Left lung (tissue), 14 donors: ENCODE measurements at places on chromosomes 1 and 21. TPM values are rescaled to one million over a fixed set of nuclear protein-coding genes. Genes with fewer than 3 reads are reported as not detected.

SPRR3 gene
- not detected for total RNA-seq

- H3K27ac ChIP-seq, result no peak overlapping the region
- peaks cover 31% of the 10 kb centered on the region for H3K4me1 ChIP-seq
- H3K4me3 ChIP-seq, result no peak overlapping the region
- DNase-seq, result no peak
Observed at GRCh38 chr1:67754526-67754920, 69.5 kb downstream of the GADD45A start.

CFAP74 gene
- total RNA-seq, result 0.23 TPM

DNA sequence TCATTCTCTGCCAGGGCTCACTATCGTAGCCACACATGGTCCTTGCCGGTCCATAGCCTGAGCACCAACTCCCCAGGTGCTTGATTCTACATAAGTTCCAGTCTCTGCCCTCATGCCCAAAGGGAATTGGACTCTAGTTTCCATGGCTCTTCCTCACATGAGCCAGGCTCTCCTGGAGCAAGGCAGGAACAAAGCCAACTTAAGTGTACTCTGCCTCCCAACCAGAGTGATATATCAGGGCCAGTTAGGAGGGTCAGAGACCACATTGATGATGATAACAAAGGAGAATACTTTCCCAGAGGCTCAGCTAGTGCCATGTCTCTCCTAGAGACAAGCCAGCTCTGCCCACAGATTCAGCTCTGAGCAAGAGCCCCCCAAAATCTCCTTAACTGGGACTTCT, 70.9 kb downstream of the ERI3 start:
- DNase-seq, result no peak
- H3K36me3 ChIP-seq, result no peaks in the 10 kb centered on the region
- H3K27me3 ChIP-seq, result no peaks in the 10 kb centered on the region
- no peak overlapping the region for H3K4me3 ChIP-seq

DNA sequence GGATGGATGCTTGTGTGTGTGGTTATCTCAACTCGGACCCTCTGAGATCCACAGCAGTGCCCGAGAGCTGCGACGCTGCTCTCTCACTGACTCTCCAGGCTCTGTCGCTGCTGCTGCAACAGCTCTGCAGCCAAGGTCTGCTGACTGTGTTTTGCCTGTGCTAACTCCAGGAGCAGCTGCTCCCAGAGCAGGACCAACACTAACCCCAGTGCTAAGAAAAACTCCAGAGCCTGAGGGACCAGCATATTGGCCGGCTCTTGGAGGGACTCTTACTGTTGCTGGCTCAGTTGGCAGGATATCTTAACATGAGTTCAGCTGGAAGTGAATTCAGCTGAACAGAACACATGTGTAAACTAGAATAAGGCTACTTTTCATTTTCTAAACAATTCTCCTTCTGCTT, 4.4 kb downstream of the LCE2C start:
- DNase-seq, result no peak
- H3K36me3 ChIP-seq, result no peaks in the 10 kb centered on the region
- no peak overlapping the region for H3K4me3 ChIP-seq
- H3K27me3 ChIP-seq, result no peaks in the 10 kb centered on the region
- no peak overlapping the region for H3K27ac ChIP-seq
- no peaks in the 10 kb centered on the region for H3K4me1 ChIP-seq

DNA sequence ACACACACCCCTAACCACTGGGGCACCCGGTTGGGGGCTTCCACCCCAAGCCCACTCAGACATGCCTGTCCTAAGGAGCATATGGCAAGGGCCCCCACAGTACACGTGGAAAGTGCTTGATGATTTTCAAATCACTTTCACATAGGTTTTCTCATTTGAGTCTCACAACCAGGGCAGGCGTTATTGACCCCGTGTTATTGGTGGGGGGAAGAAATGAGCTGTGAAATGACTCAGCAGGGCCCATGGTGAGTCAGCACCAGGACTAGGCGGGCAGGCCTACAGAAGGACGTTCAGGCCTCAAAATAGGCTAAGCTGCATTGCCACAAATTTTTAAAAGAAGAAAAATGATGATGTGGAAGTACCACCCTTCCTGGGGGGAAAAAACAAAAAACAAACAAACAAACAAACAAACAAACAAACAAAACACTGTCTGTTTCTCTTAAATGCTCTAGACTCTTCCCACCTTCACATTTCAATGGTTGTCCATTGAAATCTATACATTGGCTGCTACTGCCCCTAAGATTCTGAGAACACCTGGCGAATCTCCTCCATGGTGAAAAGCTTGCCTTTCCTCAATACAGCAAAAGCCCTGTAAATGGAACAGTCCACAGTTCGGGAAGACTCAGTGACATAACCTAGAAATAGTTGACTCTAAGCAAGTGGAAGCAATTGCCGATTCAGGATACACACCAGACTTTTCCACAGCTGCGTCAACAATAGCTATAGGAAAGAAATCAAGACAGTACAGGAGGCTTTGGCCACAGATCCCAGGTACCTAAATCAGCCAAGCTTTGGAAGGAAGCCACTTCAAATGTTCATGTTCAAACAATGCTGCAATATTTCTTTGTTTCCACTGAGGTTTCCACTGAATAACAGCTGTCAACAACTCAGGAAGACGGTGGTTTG, 234.7 kb downstream of the TOMM20 start:
- H3K4me1 ChIP-seq, result peaks cover 7% of the 10 kb centered on the region
- no peaks in the 10 kb centered on the region for H3K36me3 ChIP-seq

- H3K4me3 ChIP-seq, result no peak overlapping the region
- H3K27ac ChIP-seq, result no peak overlapping the region
- H3K27me3 ChIP-seq, result peaks cover 9% of the 10 kb centered on the region
- no peaks in the 10 kb centered on the region for H3K36me3 ChIP-seq
- H3K4me1 ChIP-seq, result peaks cover 4% of the 10 kb centered on the region
- DNase-seq, result peak; percentile 62
Observed at GRCh38 chr1:211323156-211324063, 3.2 kb upstream of the TRAF5 start.

DNA sequence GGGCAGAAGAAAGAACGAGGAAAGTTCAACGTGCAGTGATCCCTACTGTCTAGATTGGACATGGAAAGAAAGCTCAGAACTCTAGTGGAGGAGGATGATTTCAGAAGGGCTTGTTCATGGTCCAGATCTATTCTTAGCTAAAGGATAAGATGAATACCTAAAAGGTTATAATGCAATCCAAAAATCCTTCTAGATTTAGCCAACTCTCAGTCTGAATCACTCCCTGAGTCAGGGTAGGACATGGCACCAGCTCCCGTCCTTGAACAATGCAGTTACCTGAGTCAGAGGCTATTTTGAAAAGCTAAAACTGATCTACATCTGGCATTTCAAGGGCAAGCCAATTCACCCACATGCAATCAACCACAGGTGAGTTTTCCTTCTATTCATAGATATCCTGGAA, 38.8 kb upstream of the HIVEP3 start:
- H3K4me3 ChIP-seq, result no peak overlapping the region
- H3K27me3 ChIP-seq, result no peaks in the 10 kb centered on the region
- no peak overlapping the region for H3K27ac ChIP-seq
- no peaks in the 10 kb centered on the region for H3K4me1 ChIP-seq

SPRR2F gene
- total RNA-seq, result not detected

- no peaks in the 10 kb centered on the region for H3K36me3 ChIP-seq
- no peak overlapping the region for H3K27ac ChIP-seq
- peak; percentile 52 for DNase-seq
- no peaks in the 10 kb centered on the region for H3K4me1 ChIP-seq
Observed at GRCh38 chr1:155871390-155871789, 12.0 kb downstream of the SYT11 start.

GRCh38 chr1:3577711-3578432, 33.4 kb downstream of the MEGF6 start:
- no peaks in the 10 kb centered on the region for H3K4me1 ChIP-seq
- no peak overlapping the region for H3K27ac ChIP-seq
- H3K4me3 ChIP-seq, result no peak overlapping the region
- no peaks in the 10 kb centered on the region for H3K27me3 ChIP-seq

DNA sequence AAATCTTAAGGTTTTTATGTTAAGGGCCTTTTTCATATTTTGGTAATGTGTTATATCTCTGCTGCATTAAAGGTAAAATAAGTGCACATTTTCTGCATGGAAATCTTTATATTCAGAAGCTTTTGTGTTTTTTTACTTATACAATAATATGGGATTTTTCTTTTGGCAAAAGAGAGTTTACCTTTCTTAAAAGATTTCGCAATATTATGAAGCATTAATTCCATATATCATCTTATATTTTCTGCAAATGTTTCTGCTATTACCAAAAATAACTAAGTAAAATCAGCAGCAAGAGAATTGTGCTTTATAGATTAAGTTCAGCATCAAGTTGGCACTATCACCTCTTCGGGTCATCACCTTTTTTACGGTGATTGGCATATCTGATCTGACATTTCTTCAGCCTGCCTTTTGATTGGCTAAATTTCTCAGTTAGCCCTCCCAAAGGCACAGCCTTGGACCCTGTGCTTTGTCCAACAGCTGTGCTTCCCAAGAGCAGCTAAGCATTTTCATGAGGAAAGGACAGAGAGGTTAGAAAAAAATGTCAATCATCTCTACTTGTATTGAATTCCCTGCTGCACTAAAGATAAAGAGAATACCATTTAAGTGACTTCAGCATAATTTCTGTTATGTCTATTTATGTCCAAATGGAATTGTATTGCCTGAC, 767.1 kb upstream of the PRMT6 start:
- H3K4me3 ChIP-seq, result no peak overlapping the region
- no peaks in the 10 kb centered on the region for H3K27me3 ChIP-seq
- no peak for DNase-seq

DNA sequence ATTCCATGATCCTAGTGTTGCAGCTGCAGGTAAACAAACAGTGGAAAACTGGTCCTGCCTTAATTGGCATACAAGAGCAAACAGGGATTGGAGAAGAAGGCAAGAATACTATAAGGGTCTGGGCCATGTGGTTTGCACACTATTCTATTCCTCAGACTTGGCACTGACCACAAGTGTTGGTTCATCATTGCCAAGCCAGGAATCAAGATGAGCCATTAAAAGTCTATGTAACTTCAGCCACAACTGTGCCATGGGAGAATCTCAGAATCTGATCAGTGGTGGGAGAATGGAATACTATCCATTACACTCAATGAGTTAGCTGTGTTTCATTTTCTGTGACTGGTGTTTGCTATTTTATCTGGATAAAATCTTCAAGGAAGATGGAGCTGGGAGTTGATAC, 26.2 kb upstream of the FCER1A start:
- no peak for DNase-seq
- no peak overlapping the region for H3K4me3 ChIP-seq
- H3K36me3 ChIP-seq, result no peaks in the 10 kb centered on the region
- no peak overlapping the region for H3K27ac ChIP-seq

DNA sequence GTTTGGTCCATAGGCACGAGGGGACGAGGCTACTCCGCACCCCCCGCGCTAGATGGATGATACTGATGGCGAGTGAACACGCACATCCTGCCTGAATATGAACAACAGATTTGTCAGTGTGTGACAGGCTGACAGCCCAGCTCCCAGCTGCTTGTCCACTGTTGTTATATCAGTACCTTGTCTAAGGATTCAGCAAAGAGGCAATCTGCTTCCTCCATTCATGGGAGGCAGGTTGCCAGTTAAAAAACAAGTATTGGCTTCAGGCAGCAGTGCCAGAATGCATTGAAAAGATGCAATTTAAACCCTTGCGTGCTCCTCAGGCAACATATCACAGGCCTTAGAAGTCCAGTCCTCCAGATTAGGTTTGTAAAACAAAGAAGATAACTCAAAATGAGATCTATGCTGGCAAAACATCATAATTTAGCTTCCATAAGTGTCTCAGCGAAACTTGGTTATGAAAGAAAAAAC, 223.3 kb downstream of the GPATCH2 start:
- no peak overlapping the region for H3K4me3 ChIP-seq
- H3K36me3 ChIP-seq, result no peaks in the 10 kb centered on the region

RBM11 gene
- total RNA-seq, result 2.0 TPM

PCSK9 gene
- 55.0 TPM for total RNA-seq

TRIM67 gene
- 0.06 TPM for total RNA-seq

GREM2 gene
- total RNA-seq, result 0.99 TPM

- H3K4me1 ChIP-seq, result no peaks in the 10 kb centered on the region
- DNase-seq, result no peak
- peak overlapping the region; percentile 10 for H3K4me3 ChIP-seq
- H3K27me3 ChIP-seq, result peaks cover 35% of the 10 kb centered on the region
- H3K27ac ChIP-seq, result no peak overlapping the region
Observed at GRCh38 chr1:203076031-203076511, 9.7 kb downstream of the MYOG start.

DNA sequence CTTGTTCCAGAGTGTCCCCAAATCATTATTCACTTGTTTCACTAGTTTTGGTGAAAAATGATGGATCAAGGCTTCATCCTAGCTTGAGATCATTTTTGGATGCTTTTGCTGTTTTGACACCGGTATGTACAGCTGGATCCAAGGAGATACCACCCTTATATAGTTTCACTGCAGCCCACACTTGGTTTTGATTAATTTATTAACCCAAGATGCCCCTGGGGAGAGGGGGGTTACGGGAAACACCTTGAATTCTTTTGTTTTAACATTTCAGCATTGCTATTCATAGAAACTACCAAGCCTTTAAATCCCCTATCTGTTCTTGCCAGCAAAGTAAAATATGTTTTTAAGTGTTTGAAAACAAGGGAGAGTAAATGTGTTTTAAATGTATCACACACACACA, 457.7 kb upstream of the RUNX1 start:
- H3K4me1 ChIP-seq, result peaks cover 17% of the 10 kb centered on the region
- DNase-seq, result no peak
- H3K27ac ChIP-seq, result no peak overlapping the region
- H3K27me3 ChIP-seq, result no peaks in the 10 kb centered on the region

- no peaks in the 10 kb centered on the region for H3K36me3 ChIP-seq
- H3K4me3 ChIP-seq, result no peak overlapping the region
- DNase-seq, result no peak
- peaks cover 20% of the 10 kb centered on the region for H3K4me1 ChIP-seq
- no peaks in the 10 kb centered on the region for H3K27me3 ChIP-seq
Observed at GRCh38 chr1:167601442-167602383, 28.3 kb upstream of the RCSD1 start.

GRCh38 chr21:34726627-34727337, 58.0 kb downstream of the CLIC6 start:
- H3K27me3 ChIP-seq, result no peaks in the 10 kb centered on the region
- H3K36me3 ChIP-seq, result no peaks in the 10 kb centered on the region
- H3K4me1 ChIP-seq, result no peaks in the 10 kb centered on the region
- no peak overlapping the region for H3K4me3 ChIP-seq
